Thyroid gland (tissue), 4 donors: ENCODE measurements at places on chromosomes 16 and 17. TPM values are rescaled to one million over a fixed set of nuclear protein-coding genes. Genes with fewer than 3 reads are reported as not detected.

C17orf78 gene
- total RNA-seq = not detected

ARL17A gene
- total RNA-seq = 23.8 TPM

HOXB9 gene
- total RNA-seq = not detected

CTRL gene
- total RNA-seq = not detected

HLF gene
- 53.1 TPM for total RNA-seq

OTOP3 gene
- total RNA-seq = not detected

GINS3 gene
- 2.8 TPM for total RNA-seq

FOXC2 gene
- 1.9 TPM for total RNA-seq

DHRS7C gene
- total RNA-seq = not detected

GRCh38 chr17:18963126-18964017, 11.4 kb downstream of the SLC5A10 start:
- H3K4me3 ChIP-seq = no peak overlapping the region
- no peak overlapping the region for H3K27ac ChIP-seq
- peaks cover 15% of the 10 kb centered on the region for H3K4me1 ChIP-seq

- peaks cover 46% of the 10 kb centered on the region for H3K4me1 ChIP-seq
- no peaks in the 10 kb centered on the region for H3K36me3 ChIP-seq
- no peaks in the 10 kb centered on the region for H3K27me3 ChIP-seq
- no peak overlapping the region for H3K4me3 ChIP-seq
Observed at GRCh38 chr17:50945779-50946222, 79.6 kb upstream of the TOB1 start.

DNA sequence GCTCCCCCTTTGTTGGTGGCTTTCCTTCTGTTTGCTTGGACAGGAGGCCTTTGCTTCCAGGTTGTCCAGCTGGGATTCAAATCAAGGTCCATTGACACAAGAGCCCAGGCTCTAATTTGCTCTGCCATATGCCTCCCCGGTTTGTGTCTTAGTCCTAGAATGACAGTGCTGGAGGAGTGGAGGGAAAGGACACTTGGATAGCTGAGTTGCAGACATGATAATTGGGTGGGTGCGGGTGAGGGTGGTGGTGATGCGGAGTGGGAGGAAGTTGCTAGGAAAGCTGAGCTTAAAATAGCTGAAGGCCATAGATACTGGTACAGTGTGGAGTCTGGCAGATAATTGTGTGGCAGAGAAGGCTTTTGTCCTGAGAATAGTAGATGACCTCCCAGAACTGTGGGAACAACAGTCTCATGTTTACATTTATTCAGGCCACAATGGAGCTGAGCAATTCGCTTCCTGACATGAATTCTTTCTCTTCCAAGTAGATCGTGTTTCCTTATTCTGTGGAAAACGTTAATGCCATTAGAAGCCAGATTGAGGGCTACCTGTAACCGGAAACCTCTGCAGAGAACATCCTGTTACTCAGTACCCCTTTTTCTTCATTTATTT, 23.8 kb downstream of the SEC14L1 start:
- H3K27me3 ChIP-seq = no peaks in the 10 kb centered on the region
- H3K4me3 ChIP-seq = no peak overlapping the region
- peak overlapping the region; percentile 73 for H3K27ac ChIP-seq

GRCh38 chr17:12867726-12868125, 78.4 kb downstream of the ARHGAP44 start:
- no peak for DNase-seq
- H3K4me1 ChIP-seq = no peaks in the 10 kb centered on the region
- H3K36me3 ChIP-seq = no peaks in the 10 kb centered on the region
- H3K27me3 ChIP-seq = no peaks in the 10 kb centered on the region
- no peak overlapping the region for H3K4me3 ChIP-seq

- no peak overlapping the region for H3K27ac ChIP-seq
- no peak overlapping the region for H3K4me3 ChIP-seq
- no peak for DNase-seq
Observed at GRCh38 chr16:68802190-68802589, 41.1 kb upstream of the TANGO6 start.

GRCh38 chr16:1407753-1408152, 6.8 kb downstream of the UNKL start:
- H3K4me3 ChIP-seq = peak overlapping the region; percentile 18
- no peak overlapping the region for H3K27ac ChIP-seq
- DNase-seq = no peak
- peaks cover 12% of the 10 kb centered on the region for H3K4me1 ChIP-seq

- no peaks in the 10 kb centered on the region for H3K36me3 ChIP-seq
- H3K27ac ChIP-seq = peak overlapping the region; percentile 75
- DNase-seq = peak; percentile 34
- no peak overlapping the region for H3K4me3 ChIP-seq
Observed at GRCh38 chr17:40541873-40542557, 23.3 kb downstream of the CCR7 start.

GRCh38 chr17:21676281-21677111, 15.8 kb upstream of the KCNJ18 start:
- H3K27me3 ChIP-seq = no peaks in the 10 kb centered on the region
- H3K36me3 ChIP-seq = no peaks in the 10 kb centered on the region
- no peaks in the 10 kb centered on the region for H3K4me1 ChIP-seq
- no peak overlapping the region for H3K27ac ChIP-seq

- H3K36me3 ChIP-seq = no peaks in the 10 kb centered on the region
- H3K4me1 ChIP-seq = peaks cover 23% of the 10 kb centered on the region
- no peak for DNase-seq
- peak overlapping the region; percentile 98 for H3K27ac ChIP-seq
Observed at GRCh38 chr17:64129515-64129764, 504 bp downstream of the ERN1 start.

DNA sequence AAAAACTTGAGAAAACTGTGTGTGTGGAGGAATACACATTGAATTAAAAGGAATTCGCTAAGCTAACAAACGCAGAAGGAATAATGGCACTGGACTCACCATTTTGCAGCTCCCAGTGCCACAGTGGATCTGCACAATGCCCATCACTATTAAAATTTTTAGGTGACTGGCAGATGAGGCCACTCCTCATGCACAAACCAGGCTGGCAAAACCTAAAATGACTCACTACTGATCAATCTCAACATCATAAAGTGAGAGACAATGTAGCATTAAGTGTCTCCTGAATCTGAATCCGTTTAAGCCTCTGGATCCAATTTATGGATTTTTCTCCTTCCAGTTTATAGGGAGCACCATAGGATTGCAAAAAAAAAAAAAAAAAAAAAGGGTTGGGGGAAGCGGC, 20.6 kb downstream of the MYH10 start:
- H3K27ac ChIP-seq = no peak overlapping the region
- no peaks in the 10 kb centered on the region for H3K27me3 ChIP-seq
- DNase-seq = no peak
- H3K4me1 ChIP-seq = peaks cover 24% of the 10 kb centered on the region
- no peaks in the 10 kb centered on the region for H3K36me3 ChIP-seq
- no peak overlapping the region for H3K4me3 ChIP-seq

DNA sequence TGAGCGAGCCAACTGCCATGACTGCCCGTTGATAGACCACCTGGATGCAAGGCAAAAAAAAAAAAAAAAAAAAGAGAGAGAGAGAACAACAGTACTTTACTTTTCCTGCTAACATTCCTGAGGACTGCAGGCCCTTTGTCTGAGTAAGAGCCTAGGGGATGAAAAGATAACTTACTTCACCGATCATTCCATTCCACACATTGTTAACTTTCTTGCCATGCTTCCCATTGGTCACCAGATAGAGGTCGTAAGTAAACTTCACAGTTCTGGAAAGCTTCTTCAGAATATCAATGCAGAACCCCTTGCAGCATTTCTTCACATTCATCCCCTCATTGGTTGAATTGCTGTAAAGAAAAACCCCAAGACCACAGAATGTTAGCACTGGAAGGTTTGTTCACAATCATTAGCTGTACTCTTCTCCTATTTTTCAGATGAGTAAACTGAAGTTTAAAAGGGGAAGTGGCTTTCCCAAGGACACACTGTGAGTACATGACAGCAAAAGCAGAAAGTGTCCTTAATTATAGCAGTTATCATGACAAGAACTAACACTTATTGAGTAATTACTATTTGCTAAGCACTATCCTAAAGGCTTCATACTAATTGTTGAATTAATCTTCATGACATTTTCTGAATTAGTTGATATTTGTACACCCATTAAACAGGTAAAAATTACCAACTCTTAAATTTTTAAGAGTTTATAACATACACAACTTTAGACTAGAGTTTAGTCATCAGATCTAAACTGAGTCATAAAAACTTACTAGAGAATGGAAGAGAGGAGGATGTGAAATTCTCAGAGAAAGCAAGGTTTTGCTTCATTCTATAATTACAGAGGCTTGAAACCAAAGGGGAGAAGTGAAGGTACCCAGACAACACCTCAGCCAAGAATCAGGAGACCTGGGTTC, 341.2 kb downstream of the GRIN2A start:
- H3K36me3 ChIP-seq = no peaks in the 10 kb centered on the region
- no peak for DNase-seq
- no peak overlapping the region for H3K27ac ChIP-seq
- H3K4me3 ChIP-seq = no peak overlapping the region
- H3K27me3 ChIP-seq = no peaks in the 10 kb centered on the region

DNA sequence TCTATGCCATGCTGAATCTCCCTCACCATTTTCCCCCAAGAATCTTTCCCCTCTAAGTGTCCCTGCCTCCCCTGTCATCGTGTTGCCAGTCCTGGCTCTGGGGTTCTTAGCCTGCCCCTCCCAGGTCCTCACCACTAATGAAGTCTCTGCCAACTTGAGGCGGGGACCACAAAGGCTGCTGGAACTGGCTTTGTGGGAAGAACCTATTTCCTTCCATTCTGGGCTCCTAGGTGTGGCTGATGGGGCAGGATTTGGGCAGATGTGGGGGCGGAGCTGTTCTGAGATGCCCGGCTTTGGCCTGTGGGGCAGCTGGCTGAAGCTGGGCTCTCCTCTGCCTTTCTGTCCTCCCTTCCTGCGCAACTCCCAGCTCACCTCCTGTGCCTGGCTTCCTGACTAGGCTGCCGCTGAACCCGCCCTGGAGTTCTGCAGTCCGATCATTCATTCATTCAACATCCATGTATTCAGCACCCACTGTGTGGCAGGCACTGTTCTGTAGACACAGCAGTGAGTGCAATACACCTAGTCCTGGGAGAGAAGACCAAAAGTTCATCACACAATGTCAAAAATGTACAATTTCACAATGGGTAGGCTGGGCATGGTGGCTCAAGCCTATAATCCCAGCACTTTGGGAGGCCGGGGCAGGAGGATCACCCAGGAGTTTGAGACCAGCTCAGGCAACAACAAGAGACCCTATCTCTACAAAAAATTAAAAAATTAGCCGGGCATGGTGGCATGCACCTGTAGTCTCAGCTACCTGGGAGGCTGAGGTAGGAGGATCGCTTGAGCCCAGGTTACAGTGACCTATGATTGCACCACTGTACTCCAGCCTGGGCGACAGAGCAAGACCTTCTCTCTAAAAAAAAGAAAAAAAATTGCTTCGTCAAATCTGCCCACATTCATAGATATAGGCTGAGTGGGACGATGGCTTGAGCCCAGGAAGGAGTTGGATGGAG, 1.9 kb upstream of the SNN start:
- no peaks in the 10 kb centered on the region for H3K36me3 ChIP-seq
- H3K4me1 ChIP-seq = peaks cover 21% of the 10 kb centered on the region
- no peaks in the 10 kb centered on the region for H3K27me3 ChIP-seq

- H3K27me3 ChIP-seq = no peaks in the 10 kb centered on the region
- peaks cover 60% of the 10 kb centered on the region for H3K4me1 ChIP-seq
- peak overlapping the region; percentile 46 for H3K27ac ChIP-seq
Observed at GRCh38 chr17:80029258-80029974, 6.3 kb downstream of the TBC1D16 start.

DNA sequence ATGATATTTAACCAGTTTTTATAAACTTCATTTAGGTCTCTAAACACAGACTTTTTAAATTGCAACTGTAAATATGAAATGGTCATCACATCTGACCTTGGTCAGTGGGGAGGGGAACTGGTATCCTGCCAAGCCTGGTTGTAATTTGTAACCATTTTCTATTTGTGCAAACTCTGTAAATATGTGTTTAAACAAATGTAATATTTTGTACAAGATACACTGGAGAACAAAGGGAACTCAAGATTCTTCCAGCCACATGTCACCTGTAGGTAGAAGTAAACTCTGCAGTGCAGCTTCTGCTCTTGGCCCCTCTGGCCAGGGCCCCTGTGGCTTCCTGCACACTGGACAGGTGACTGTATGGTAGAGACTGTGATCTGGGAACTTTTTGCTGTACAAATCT, 35.8 kb downstream of the AKAP1 start:
- H3K36me3 ChIP-seq = peaks cover 65% of the 10 kb centered on the region
- H3K4me3 ChIP-seq = no peak overlapping the region
- no peak overlapping the region for H3K27ac ChIP-seq
- H3K4me1 ChIP-seq = no peaks in the 10 kb centered on the region
- no peaks in the 10 kb centered on the region for H3K27me3 ChIP-seq

GRCh38 chr16:9399573-9399972, 308.1 kb downstream of the HAPSTR1 start:
- peaks cover 17% of the 10 kb centered on the region for H3K4me1 ChIP-seq
- no peak for DNase-seq
- no peaks in the 10 kb centered on the region for H3K27me3 ChIP-seq
- no peaks in the 10 kb centered on the region for H3K36me3 ChIP-seq

GRCh38 chr17:77186141-77186604, 45.4 kb downstream of the SEC14L1 start:
- peak overlapping the region; percentile 80 for H3K27ac ChIP-seq
- H3K27me3 ChIP-seq = no peaks in the 10 kb centered on the region
- H3K36me3 ChIP-seq = peaks cover 4% of the 10 kb centered on the region
- H3K4me1 ChIP-seq = peaks cover 58% of the 10 kb centered on the region

DNA sequence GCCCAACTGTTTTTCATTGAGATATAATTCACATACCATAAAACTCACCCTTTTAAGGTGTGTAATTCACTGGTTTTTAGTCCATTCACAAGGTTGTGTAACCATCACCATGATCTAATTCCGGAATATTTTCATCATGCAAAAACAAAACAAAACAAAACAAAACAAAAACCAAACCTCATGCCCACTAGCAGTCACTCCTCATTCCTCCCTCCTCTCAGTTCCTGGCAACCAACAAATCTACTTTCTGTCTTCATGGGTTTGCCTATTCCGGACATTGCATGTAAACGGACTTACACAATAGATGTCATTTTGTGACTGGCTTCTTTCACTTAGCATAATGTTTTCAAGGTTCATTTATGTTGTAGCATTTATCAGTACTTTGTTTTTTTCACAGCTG, 4.5 kb upstream of the NOD2 start:
- H3K4me3 ChIP-seq = no peak overlapping the region
- H3K4me1 ChIP-seq = peaks cover 5% of the 10 kb centered on the region
- DNase-seq = no peak
- H3K27me3 ChIP-seq = no peaks in the 10 kb centered on the region

DNA sequence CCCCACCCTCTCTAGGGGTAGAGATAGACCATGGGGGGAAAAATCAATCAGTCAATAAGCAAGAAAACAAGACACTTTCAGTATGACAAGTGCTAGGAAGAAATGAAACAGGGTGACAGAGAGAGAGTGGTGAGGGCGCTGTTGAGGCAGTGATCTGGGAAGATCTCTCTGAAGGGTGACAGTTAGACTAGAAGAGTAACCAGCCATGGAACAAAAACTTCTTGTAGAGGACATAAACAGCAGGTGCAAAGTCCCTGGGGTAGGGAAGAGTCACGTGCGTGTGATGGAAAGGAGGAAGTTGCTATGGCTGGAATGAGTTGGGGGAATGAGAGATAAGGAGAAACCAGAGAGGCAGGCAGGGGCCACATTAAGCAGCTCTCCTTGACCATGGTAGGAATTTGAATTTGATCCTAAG, 16.8 kb upstream of the EMP2 start:
- no peaks in the 10 kb centered on the region for H3K4me1 ChIP-seq
- no peak overlapping the region for H3K4me3 ChIP-seq
- DNase-seq = no peak
- H3K27me3 ChIP-seq = no peaks in the 10 kb centered on the region
- no peak overlapping the region for H3K27ac ChIP-seq

GRCh38 chr16:12160249-12160648, 183.7 kb downstream of the SNX29 start:
- peaks cover 3% of the 10 kb centered on the region for H3K4me1 ChIP-seq
- no peak for DNase-seq
- no peak overlapping the region for H3K4me3 ChIP-seq
- H3K27me3 ChIP-seq = no peaks in the 10 kb centered on the region
